ENCODE measurements at places on chromosomes 4 and X.

DNA sequence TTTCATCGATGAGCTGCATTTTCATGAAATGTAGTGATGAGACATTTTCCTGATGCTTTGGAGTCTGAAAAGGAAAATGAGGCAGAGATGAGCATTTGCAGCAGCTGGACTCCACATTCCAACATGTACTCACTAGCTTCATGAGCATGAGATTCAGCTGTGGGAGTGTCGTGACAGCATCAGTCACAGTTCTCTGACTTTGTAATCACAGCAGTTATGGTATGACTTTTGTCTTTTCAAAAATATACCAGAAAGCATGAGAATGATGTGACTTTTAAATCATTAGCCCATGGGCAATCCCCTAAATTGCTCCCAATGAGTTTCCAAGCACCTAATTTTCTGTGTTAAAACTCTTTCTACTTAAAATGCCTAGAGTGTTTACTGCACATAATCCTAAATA lies 18.3 kb upstream of the MSL3 start:
- DNase-seq, result no peak
- H3K36me3 ChIP-seq, result no peaks in the 10 kb centered on the region
- H3K4me3 ChIP-seq, result no peak overlapping the region
- H3K27me3 ChIP-seq, result peaks cover 5% of the 10 kb centered on the region
- no peak overlapping the region for H3K27ac ChIP-seq

- DNase-seq, result no peak
- no peak overlapping the region for H3K4me3 ChIP-seq
- H3K27ac ChIP-seq, result no peak overlapping the region
- no peaks in the 10 kb centered on the region for H3K27me3 ChIP-seq
- no peaks in the 10 kb centered on the region for H3K36me3 ChIP-seq
Observed at GRCh38 chr4:31592293-31592692, 872.1 kb downstream of the PCDH7 start.

DNA sequence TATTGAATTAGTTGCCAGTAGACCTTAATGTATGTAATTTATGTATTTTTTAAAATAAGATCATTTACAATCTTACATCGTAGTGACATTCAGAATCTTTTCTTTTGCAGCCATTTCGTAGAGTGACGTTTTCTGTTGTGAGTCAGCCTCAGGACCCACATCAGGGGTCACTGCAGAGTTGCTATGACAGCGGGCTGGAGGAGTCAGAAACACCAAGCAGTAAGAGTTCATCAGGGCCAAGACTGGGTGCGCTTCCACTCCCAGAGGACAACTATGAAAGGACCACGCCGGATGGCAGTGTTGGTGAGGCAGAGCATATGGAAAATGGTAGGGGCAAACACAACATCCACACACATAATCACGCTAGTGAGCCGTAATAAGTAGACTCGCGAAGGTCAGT lies 199.9 kb downstream of the PCDH7 start:
- H3K4me1 ChIP-seq, result no peaks in the 10 kb centered on the region
- no peak overlapping the region for H3K4me3 ChIP-seq
- no peak for DNase-seq

- no peaks in the 10 kb centered on the region for H3K36me3 ChIP-seq
- H3K4me1 ChIP-seq, result no peaks in the 10 kb centered on the region
- H3K27ac ChIP-seq, result no peak overlapping the region
- no peaks in the 10 kb centered on the region for H3K27me3 ChIP-seq
Observed at GRCh38 chr4:76767983-76768382, 130.0 kb downstream of the SOWAHB start.

- no peak for DNase-seq
- no peak overlapping the region for H3K4me3 ChIP-seq
- no peak overlapping the region for H3K27ac ChIP-seq
Observed at GRCh38 chr4:3257556-3258482, 8.9 kb downstream of the MSANTD1 start.

GRCh38 chr4:111959222-111959621 lies 186.0 kb upstream of the FAM241A start:
- H3K4me3 ChIP-seq, result no peak overlapping the region
- peak; percentile 76 for DNase-seq
- no peak overlapping the region for H3K27ac ChIP-seq

GRCh38 chrX:71542825-71543224 lies 9.9 kb downstream of the OGT start:
- no peaks in the 10 kb centered on the region for H3K27me3 ChIP-seq

- peaks cover 27% of the 10 kb centered on the region for H3K27me3 ChIP-seq
- H3K36me3 ChIP-seq, result no peaks in the 10 kb centered on the region
- DNase-seq, result no peak
Observed at GRCh38 chr4:25089051-25089763, 58.5 kb upstream of the LGI2 start.

DNA sequence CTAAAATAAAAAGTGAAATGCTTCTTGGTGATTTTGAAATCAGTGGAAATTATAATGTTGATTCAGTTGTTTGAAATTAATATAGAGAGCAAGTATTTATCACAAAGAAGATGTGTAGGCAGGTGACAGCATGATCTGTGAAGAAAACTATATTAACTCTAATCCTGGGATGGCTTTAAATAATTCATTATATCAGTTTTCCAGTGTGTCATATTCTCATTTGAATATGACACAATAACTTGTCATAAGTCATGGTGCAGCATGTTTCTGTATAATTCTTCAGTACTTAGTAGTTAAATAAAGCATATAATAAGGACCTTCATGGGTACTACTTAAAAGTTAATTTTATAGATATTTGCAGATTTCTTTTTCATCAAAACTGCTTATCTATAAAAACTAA lies 573.6 kb downstream of the INPP4B start:
- no peaks in the 10 kb centered on the region for H3K36me3 ChIP-seq
- DNase-seq, result no peak
- H3K4me1 ChIP-seq, result no peaks in the 10 kb centered on the region
- H3K27ac ChIP-seq, result no peak overlapping the region

GRCh38 chr4:156884183-156884582 lies 87.4 kb downstream of the PDGFC start:
- H3K4me3 ChIP-seq, result no peak overlapping the region
- H3K27ac ChIP-seq, result no peak overlapping the region
- no peaks in the 10 kb centered on the region for H3K27me3 ChIP-seq
- no peak for DNase-seq
- H3K36me3 ChIP-seq, result no peaks in the 10 kb centered on the region

- no peak overlapping the region for H3K27ac ChIP-seq
- no peak for DNase-seq
- H3K4me3 ChIP-seq, result no peak overlapping the region
- no peaks in the 10 kb centered on the region for H3K36me3 ChIP-seq
Observed at GRCh38 chr4:44984083-44984482, 257.7 kb upstream of the GNPDA2 start.

DNA sequence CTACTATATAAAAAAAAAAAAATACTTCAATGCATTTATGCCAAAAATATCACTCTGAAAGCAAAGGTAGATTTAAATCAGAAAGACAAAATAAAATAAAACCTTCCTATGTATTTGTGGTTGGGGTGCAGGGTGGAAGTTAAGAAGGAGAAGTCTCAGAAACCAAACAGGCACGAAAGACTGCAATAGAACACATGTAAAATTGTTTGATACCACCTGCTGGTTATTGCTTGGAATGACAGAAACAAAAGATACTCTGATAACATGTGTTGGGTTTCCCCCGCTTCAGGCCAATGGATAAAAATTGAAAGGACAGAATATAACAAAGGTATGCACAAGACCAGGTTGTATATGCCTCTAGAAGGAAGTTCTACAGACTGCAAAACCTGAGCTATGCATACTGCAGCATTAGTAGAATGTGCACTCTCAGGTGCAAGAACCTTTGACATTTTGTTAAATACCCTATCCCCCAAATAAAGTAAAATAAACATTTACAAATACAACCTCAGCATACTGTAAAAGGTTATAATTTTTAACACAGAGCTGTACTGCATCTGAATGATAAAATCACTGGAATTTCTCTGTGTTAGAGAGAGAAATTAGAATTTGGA lies 118.8 kb downstream of the GABRA2 start:
- no peaks in the 10 kb centered on the region for H3K4me1 ChIP-seq
- no peak overlapping the region for H3K4me3 ChIP-seq
- DNase-seq, result no peak

GRCh38 chrX:8455557-8455956 lies 9.1 kb upstream of the VCX3B start:
- H3K4me1 ChIP-seq, result no peaks in the 10 kb centered on the region
- no peaks in the 10 kb centered on the region for H3K36me3 ChIP-seq
- H3K27ac ChIP-seq, result no peak overlapping the region
- no peak for DNase-seq

- no peaks in the 10 kb centered on the region for H3K4me1 ChIP-seq
- H3K36me3 ChIP-seq, result no peaks in the 10 kb centered on the region
- no peaks in the 10 kb centered on the region for H3K27me3 ChIP-seq
- no peak overlapping the region for H3K4me3 ChIP-seq
- H3K27ac ChIP-seq, result no peak overlapping the region
- no peak for DNase-seq
Observed at GRCh38 chr4:28267166-28267565, 1406.5 kb downstream of the STIM2 start.

GRCh38 chr4:101807351-101807750 lies 16.8 kb downstream of the BANK1 start:
- H3K4me1 ChIP-seq, result no peaks in the 10 kb centered on the region
- DNase-seq, result no peak
- no peaks in the 10 kb centered on the region for H3K36me3 ChIP-seq
- H3K4me3 ChIP-seq, result no peak overlapping the region
- no peaks in the 10 kb centered on the region for H3K27me3 ChIP-seq

- no peaks in the 10 kb centered on the region for H3K27me3 ChIP-seq
- DNase-seq, result no peak
- no peak overlapping the region for H3K4me3 ChIP-seq
- H3K4me1 ChIP-seq, result peaks cover 2% of the 10 kb centered on the region
- peaks cover 80% of the 10 kb centered on the region for H3K36me3 ChIP-seq
- H3K27ac ChIP-seq, result no peak overlapping the region
Observed at GRCh38 chr4:77728420-77728819, 90.7 kb downstream of the CNOT6L start.

DNA sequence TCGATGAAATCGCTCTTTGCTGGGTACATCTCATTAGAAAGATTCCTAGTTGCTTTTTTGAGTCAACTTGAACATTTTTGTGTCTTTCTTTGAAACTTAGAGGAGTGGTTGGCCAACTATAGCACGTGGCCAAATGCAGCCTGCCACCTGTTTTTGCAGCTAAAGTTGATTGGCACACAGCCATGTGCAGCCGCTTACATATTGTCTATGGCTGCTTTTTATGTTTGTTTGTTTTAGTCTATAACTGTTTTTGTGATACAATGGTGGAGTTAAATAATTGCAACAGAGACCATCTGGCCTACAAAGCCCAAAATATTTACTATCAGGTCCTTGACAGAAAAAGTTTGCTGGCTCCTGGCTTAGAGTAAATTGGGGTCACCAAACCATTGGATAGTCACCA lies 86.3 kb downstream of the CLCN4 start:
- no peak overlapping the region for H3K27ac ChIP-seq
- H3K36me3 ChIP-seq, result no peaks in the 10 kb centered on the region
- H3K4me1 ChIP-seq, result no peaks in the 10 kb centered on the region
- H3K4me3 ChIP-seq, result no peak overlapping the region
- DNase-seq, result no peak

DNA sequence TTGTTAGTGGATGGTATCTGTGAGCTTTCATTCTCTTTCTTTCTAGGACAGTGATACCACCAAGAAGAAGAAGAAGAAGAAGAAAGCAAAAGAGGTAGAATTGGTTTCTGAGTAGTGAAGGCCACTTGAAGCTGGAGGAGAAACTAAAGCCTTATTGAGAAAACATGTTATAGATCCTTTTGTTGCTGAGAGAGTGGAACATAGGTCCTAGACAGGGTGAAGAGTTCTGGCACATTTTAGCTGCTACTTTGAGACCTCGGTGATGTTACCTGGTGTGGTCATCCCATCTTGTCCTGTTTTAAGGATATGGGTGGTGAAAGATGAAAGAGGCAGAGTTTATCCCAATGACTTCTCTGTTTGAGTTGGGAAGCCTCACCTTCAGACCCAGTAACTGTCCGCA lies 14.1 kb downstream of the DKC1 start:
- peaks cover 93% of the 10 kb centered on the region for H3K36me3 ChIP-seq
- no peak overlapping the region for H3K4me3 ChIP-seq
- H3K27ac ChIP-seq, result no peak overlapping the region
- peaks cover 6% of the 10 kb centered on the region for H3K4me1 ChIP-seq
- DNase-seq, result no peak

- H3K4me1 ChIP-seq, result no peaks in the 10 kb centered on the region
- H3K27me3 ChIP-seq, result no peaks in the 10 kb centered on the region
- H3K27ac ChIP-seq, result no peak overlapping the region
- H3K36me3 ChIP-seq, result no peaks in the 10 kb centered on the region
Observed at GRCh38 chr4:38716256-38716655, 52.3 kb downstream of the KLF3 start.

DNA sequence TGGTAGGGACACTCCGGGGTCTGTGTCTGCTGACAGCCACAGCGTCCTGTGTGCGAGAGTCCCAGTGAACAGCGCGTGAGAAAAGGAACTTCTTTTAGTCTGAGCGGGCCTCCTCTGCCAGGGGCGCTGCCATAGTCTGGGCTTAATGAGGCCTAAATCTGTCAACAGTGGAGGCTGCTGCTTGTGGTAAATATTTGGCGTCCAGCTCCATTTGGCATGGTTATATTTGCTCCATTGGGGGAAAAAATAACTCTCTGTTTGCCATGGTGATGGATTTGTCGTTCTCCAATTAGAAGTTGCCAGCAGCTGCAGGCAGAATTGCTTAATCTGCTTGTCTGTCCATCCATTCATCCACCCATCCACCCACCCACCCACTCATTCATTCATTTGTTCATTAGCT lies 71.4 kb upstream of the PSAPL1 start:
- peaks cover 3% of the 10 kb centered on the region for H3K27me3 ChIP-seq
- no peak overlapping the region for H3K4me3 ChIP-seq
- no peaks in the 10 kb centered on the region for H3K36me3 ChIP-seq
- H3K27ac ChIP-seq, result no peak overlapping the region

DNA sequence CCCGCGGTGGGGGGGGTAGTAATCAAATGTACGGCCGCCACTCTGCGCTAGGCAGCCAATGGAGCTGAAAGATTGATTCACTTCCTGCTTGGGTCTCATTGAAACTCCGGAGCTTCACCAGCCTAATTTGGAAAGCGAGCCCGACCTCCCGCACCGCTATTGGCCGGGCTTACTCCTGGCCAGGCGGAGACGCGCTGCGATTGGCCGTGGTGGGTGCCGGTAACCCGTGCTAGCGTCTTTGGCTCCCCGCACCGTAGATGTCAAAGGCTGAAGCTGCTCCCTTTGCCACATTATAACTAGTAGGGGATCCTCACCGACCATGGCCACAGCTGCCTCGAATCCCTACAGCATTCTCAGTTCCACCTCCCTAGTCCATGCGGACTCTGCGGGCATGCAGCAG lies at the start of gene POU3F4:
Gene POU3F4, plus strand, starts transcription at position 285 of the 400 bp plus-strand sequence. Its CDS starts 35 bp downstream, at position 320.
- H3K4me3 ChIP-seq, result no peak within 1 kb of the TSS
- H3K36me3 ChIP-seq, result no peaks in the 10 kb centered on the region
- no peak within 1 kb of the TSS for H3K27ac ChIP-seq
- no peaks in the 10 kb centered on the region for H3K4me1 ChIP-seq
- H3K27me3 ChIP-seq, result peaks cover 26% of the 10 kb centered on the region
